ENCODE measurements at places on chromosomes 12 and 14.
A peak's percentile ranks its signal among the peaks of the same experiment; 100 is the strongest.

DNA sequence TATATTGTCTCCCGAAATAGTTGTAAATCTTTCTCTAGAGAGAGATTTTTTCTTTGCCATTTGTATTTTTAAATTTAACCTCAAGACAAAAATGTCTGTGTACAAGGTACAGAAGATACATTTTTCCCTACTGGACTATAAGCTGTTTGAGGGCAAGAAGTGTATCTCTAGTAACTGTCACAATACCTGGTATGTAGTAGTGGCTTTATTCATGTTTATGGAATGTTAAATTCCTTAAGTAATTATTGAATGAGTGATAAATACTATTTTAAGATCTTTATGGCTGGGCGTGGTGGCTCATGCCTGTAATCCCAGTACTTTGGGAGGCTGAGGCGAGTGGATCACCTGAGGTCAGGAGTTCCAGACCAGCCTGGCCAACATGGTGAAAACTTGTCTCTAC lies 24.4 kb upstream of the CDK17 start:
- no peak for DNase-seq

DNA sequence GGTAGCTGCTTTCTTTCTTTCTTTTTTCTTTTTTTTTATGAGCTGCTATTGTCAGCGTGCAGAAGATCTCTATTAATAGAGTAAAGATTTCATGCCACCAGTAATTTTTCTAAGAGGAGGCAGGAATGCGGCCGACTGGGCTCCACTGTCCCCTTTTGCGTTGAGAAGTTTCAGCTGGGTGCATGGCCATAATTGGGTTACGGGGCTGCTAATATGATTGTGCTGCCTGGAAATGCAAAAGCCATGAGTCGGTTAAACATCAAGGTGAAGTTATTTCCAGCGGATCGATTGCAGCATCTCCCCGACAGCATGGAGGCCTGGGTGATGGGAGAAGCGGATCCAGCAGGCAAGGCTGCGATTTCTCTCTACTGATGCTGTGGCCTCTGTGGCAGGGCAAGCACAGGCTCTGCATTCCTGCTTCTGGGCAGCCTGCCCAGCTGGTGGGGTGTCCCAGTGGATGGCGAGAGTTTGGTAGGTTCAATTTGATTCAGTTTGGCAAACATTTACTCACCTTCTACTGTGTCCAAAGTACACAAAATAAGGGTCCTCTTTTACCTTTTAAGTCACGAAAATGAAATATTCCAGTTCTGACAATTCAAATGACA lies 54.4 kb upstream of the PRMT8 start:
- no peak for DNase-seq

GRCh38 chr12:108653082-108653516 lies 19.4 kb upstream of the SELPLG start:
- DNase-seq, result no peak

DNA sequence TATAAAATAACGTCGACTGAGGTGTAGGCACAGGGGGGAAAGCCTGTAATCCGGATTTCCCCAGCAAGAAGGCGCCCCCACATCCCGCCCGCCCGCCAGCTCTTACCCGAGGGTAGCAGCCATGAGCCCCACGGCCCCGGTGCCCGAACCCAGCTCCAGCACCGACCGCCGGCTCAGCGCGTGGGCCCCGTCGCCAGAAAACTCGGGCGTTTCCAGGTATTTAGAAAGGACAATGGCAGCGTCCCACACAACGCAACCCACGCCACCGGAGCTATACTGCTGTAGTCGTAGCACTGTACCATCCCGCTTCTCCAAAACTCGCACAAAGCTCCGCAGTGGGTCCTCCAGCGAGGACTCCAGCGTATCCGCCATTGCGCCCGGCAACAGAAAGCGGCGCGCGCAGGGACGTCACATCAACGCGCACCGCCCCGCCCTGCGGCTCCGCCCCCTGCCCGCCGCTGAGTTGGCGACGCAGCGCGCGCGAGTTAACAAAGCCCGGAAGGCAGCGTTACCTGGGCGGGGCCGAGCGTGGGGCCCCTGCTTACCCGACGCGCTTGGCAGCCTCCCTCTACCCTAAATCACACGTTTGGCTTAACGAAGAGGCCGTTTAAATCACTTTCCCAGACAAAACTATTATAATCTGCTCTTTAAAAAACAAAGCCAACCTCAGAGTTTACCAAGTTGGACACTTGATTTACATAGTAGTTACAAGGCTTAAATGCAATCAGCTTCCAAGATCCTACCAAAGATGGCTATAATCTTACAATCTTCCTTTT lies at the start of gene VCPKMT:
VCPKMT (minus strand) TSS at position 392 of the 776 bp plus-strand sequence; CDS start at position 372, 20 bp downstream.
- DNase-seq, result peak; percentile 94

DNA sequence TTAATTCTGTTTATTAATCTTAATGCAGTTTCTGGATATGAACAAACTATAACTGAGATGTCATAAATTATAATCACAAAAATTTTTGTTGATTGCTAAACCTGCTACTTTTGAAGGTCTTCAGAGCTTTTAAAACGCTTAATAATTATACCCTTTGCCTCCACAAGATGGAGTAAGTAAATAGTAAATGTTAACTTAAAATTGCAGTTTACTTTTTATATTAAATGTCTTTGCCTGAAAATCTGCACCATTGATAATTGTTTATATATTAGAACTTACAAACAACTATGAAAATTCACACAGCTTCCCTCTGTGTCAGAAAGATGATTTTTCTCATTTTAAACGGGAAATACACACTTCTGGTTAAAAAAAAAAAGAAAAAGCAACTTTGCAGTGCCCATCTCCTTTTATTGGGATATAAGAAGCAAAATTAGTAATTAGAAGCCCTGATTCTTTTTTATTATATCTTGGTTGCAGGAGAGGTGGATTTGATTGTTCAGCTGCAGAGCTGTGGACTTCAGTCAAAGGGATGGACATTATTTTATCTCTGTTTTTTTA lies 35.6 kb downstream of the SCFD1 start:
- no peak for DNase-seq

Data from stimulated activated CD4-positive, alpha-beta T cell treated with anti-CD3 and anti-CD28 coated beads, Interleukin-4, amount 100 ng/mL, for 4 hours (primary cell).